ENCODE measurements at places on chromosomes 5 and 9.
A peak's percentile ranks its signal among the peaks of the same experiment; 100 is the strongest.

GRCh38 chr5:90446961-90447360, 27.6 kb downstream of the MBLAC2 start:
- H3K4me1 ChIP-seq, result no peaks in the 10 kb centered on the region
- H3K4me3 ChIP-seq, result no peak overlapping the region
- no peak overlapping the region for H3K27ac ChIP-seq
- no peaks in the 10 kb centered on the region for H3K36me3 ChIP-seq
- no peak for DNase-seq

- H3K27ac ChIP-seq, result no peak overlapping the region
- H3K4me3 ChIP-seq, result no peak overlapping the region
- H3K27me3 ChIP-seq, result no peaks in the 10 kb centered on the region
- peaks cover 9% of the 10 kb centered on the region for H3K36me3 ChIP-seq
- DNase-seq, result no peak
Measured at GRCh38 chr5:143153332-143154119, 250.0 kb downstream of the NR3C1 start.

DNA sequence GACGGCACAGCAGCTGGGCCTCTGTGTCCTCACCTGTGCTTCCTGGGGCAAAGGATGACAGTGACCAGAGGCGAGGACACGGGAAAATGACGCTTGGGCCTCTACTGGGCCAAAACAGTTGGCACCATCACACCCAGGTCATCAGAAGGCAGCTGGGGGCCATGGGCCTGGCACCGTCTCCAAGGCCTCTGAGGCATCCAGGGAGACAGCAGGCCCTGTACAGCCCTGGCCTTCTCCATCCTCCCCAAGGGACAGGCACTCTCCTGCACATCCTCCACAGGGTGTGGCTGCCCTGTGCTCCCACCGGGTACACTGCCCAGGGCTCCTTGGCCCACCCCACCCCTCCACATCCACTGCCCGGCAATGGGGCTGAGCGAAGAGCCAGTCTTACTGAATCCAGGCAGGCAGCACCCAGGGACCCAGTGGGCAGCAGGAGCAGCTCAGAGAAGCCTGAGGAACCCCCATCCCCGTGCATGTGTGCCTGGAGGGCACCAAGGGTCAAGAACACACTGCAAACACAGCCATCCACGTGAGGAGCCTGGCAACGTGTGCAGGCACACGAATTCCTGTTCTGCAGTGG, 4.0 kb downstream of the LPCAT1 start:
- no peaks in the 10 kb centered on the region for H3K27me3 ChIP-seq
- DNase-seq, result peak; percentile 9

- H3K4me1 ChIP-seq, result no peaks in the 10 kb centered on the region
- DNase-seq, result no peak
- no peak overlapping the region for H3K27ac ChIP-seq
- H3K4me3 ChIP-seq, result no peak overlapping the region
Measured at GRCh38 chr9:87148331-87149104, 201.2 kb upstream of the GAS1 start.

GRCh38 chr9:86767373-86767772, 179.9 kb downstream of the GAS1 start:
- H3K36me3 ChIP-seq, result no peaks in the 10 kb centered on the region
- no peak overlapping the region for H3K27ac ChIP-seq
- H3K27me3 ChIP-seq, result no peaks in the 10 kb centered on the region
- H3K4me3 ChIP-seq, result no peak overlapping the region
- DNase-seq, result no peak

DNA sequence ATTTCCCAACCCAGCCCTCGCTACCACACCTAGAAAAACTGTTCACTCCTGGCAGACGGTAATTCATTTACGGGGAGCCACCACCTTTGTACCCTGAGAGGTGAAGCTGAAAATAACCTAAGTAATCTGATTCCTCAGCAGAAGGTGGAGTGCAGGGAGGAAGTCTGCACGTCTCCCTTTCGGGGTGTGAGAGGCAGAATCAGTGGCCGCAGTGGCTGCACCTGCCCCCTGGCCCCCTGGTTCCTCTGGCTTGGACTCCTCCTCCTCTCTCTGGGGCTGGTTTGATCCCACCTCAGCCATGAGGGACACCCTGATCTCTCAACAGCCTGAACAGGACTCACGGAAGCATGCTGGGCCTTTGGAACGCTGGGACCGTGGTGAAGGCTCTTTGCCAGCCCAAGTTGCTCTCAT, 10.5 kb downstream of the TMEM174 start:
- H3K27me3 ChIP-seq, result peaks cover 52% of the 10 kb centered on the region
- H3K36me3 ChIP-seq, result peaks cover 3% of the 10 kb centered on the region
- H3K4me3 ChIP-seq, result no peak overlapping the region
- H3K4me1 ChIP-seq, result no peaks in the 10 kb centered on the region
- DNase-seq, result no peak

DNA sequence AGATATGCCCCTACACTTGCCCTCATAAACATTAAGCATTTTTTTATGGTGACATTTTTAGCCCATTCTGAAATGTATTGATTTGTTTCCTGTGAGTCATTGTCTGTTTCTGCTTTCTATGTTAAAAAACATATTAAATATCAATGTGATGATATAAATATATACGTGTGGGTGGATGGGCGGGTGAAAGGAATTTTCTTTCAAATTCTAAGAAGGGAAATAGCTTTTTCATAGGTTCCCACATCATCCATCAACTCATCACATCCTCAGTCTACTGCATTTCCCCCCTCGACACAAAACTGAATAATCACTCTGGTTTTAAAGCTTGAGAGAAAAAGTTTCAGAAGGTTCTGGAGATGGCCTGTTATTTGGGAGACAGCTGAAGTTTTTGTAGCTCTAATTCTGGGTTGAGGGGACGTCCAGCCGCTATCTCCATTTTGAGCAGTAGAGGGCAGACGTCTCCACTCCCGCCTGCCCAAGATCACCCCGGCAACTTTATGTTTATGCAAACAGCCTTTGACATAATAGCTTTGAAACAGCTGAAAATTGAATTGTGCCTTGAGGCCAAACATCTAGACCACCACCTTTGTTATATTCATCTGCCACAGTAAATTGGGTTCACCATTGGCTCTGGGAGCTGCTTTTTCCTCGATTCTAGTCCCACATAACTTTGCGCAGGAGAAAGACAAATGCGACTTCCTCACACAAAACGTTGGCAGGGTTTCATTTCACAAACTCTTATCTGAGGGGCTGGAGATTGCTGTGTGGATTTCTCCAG, 216.2 kb upstream of the CLINT1 start:
- H3K36me3 ChIP-seq, result no peaks in the 10 kb centered on the region
- peak; percentile 46 for DNase-seq
- H3K27ac ChIP-seq, result no peak overlapping the region
- H3K4me3 ChIP-seq, result no peak overlapping the region
- H3K4me1 ChIP-seq, result no peaks in the 10 kb centered on the region

DNA sequence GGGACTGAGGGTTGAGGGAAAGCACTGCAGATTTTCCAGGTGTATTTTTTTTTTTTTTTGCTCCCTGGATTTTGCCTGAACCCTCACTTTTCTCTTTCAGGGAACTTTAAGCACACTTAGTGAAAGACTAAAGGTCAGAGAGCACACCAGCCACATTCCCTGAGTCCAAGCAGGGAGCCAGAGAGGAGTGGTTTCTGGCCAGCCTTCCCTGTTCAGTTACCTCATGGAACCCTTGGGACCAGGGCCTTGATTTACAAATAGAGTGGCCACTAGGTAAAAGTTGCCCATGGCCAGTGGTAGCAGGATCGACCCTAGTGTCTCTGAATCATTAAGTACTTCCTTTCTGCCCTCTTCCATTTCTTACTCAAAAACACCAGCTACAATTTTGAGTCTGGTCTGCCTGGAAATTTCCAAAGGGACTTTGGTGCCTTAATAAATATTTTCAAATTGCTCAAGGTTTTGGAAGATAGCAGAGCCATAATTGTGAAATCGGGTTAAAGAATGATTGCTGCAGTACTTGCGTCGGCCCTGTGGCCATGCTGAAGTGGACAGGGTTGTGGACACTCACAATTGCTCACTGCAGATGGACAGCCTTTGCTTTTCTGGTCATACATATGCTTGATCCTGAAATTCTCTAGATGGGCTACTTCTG, 14.5 kb downstream of the PALM2AKAP2 start:
- H3K27me3 ChIP-seq, result peaks cover 4% of the 10 kb centered on the region
- H3K4me3 ChIP-seq, result no peak overlapping the region
- H3K36me3 ChIP-seq, result no peaks in the 10 kb centered on the region
- no peaks in the 10 kb centered on the region for H3K4me1 ChIP-seq
- DNase-seq, result no peak

DNA sequence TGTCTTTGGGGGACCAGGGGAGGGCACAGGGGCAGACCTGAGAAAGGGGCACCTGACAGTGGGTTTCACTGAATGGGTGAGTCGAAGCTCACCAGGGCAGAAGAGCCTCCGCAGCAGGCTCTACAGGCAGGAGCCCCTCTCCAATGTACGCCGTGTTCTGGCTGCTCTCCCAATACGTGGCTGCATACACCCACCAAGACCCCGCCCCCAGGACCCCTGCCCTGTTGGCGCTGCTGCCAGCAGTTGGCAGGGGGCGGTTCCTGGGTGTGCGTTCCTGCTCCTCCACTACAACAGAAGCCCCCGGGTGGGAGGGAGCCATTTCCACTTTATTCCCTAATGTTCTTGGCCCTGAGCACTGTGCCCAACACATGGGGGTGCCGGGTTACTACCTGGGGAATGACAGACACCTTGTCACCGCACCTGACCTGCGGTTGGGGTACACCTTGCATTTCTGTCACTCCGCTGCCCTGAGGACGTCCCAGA, 30.3 kb downstream of the SARDH start:
- no peak overlapping the region for H3K27ac ChIP-seq
- no peak for DNase-seq
- H3K4me1 ChIP-seq, result peaks cover under 1% of the 10 kb centered on the region
- H3K36me3 ChIP-seq, result no peaks in the 10 kb centered on the region
- no peak overlapping the region for H3K4me3 ChIP-seq

GRCh38 chr5:106985174-106985573, 685.6 kb downstream of the EFNA5 start:
- H3K4me3 ChIP-seq, result no peak overlapping the region
- H3K27ac ChIP-seq, result no peak overlapping the region
- H3K27me3 ChIP-seq, result no peaks in the 10 kb centered on the region

GRCh38 chr9:109499631-109500410, 1.7 kb upstream of the PTPN3 start:
- peaks cover 62% of the 10 kb centered on the region for H3K27me3 ChIP-seq
- H3K36me3 ChIP-seq, result peaks cover 4% of the 10 kb centered on the region
- no peak overlapping the region for H3K27ac ChIP-seq
- DNase-seq, result no peak
- H3K4me3 ChIP-seq, result no peak overlapping the region

DNA sequence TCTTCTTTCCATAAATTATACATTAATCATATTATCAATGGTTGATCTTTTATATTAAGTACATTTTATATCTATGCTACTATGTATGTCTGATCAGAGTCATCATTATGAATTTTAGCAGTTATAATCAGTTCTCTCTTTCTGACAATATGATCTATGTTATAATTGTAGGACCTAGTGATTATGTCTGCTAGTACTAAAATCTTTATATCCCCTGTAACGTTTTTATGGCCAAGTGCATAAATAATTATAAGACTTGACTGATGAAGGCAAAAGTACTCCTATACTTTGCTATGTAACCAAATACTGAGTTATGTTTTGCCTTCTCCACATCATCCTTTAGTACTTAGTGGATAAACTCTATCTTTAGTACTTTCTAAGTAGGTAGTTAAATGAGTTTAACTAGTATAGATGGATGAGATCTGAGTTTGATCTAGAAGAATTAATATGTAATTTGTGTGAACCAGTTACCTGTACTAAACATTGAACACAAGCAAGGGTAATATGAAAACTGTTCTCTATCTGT, 75.4 kb downstream of the SLF1 start:
- peaks cover 32% of the 10 kb centered on the region for H3K36me3 ChIP-seq
- H3K27ac ChIP-seq, result no peak overlapping the region
- DNase-seq, result no peak
- H3K4me1 ChIP-seq, result peaks cover 9% of the 10 kb centered on the region
- no peak overlapping the region for H3K4me3 ChIP-seq
- no peaks in the 10 kb centered on the region for H3K27me3 ChIP-seq

- no peaks in the 10 kb centered on the region for H3K4me1 ChIP-seq
- no peak overlapping the region for H3K27ac ChIP-seq
- H3K27me3 ChIP-seq, result no peaks in the 10 kb centered on the region
Measured at GRCh38 chr9:16901590-16901989, 31.1 kb upstream of the BNC2 start.

DNA sequence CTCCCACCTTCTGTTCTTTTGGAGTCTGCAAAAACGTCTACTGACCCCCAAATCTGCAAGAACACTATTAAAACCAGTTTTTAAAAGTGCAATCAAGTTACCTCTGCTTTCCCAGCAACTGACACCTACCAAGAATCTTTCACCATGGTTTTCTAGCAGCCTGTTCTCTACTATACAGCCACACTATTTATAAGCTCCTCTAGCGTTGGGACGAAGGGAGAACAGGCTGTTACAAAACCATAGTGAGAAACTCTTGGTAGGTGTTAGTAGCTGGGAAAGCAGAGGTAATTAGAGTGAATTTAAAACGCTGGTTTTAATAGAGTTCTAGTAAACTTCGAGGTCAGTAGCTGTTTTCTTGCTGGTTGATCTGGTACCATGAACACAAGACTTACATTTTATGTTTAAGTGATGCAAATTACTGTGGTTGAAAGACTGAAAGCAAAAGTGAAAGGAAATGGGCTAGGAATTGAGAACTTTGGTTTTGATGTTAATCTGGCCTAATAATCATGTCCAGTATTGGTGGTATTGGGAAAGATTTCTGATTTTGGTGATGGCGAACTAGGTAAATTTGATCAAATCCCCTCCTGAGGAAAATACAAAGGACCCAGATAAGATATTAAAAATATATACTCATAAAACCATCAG, 5.3 kb downstream of the MROH2B start:
- no peaks in the 10 kb centered on the region for H3K36me3 ChIP-seq
- H3K27me3 ChIP-seq, result no peaks in the 10 kb centered on the region
- no peak for DNase-seq
- no peak overlapping the region for H3K4me3 ChIP-seq
- H3K4me1 ChIP-seq, result peaks cover 1% of the 10 kb centered on the region
- no peak overlapping the region for H3K27ac ChIP-seq

GRCh38 chr9:22033012-22033630, 24.0 kb upstream of the CDKN2B start:
- peaks cover 16% of the 10 kb centered on the region for H3K27me3 ChIP-seq
- H3K4me3 ChIP-seq, result no peak overlapping the region
- DNase-seq, result no peak
- H3K36me3 ChIP-seq, result peaks cover 3% of the 10 kb centered on the region

DNA sequence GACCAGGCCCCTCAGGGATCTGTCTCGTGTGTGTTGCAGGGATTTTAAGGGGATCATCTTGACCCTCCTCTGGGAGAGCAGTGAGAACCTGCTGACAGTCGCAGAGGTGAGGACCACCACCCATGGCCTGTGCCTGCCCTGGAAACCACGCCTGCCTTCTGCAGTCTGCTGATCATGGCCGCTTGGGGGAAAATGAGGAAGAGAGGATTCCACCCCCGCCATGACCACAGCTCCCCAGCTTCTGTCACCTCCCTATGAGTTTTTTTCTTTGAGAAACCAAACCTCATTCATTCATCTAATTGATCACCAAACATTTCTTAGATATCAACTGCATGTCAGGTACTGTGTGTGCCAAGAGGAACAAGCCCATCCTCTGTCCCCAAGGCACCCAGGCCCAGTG, 46.3 kb upstream of the TDRD7 start:
- no peak overlapping the region for H3K27ac ChIP-seq
- no peaks in the 10 kb centered on the region for H3K27me3 ChIP-seq
- no peaks in the 10 kb centered on the region for H3K36me3 ChIP-seq
- H3K4me3 ChIP-seq, result no peak overlapping the region
- DNase-seq, result no peak
